Bronchial epithelial cell (primary cell): ENCODE measurements at places on chromosomes 5 and 9. TPM values are rescaled to one million over a fixed set of nuclear protein-coding genes. Genes with fewer than 3 reads are reported as not detected.

Gene AIF1L
- total RNA-seq, result 2.6 and 7.7 TPM in 2 replicates

Gene IPPK
- 27.6 and 38.8 TPM in 2 replicates for total RNA-seq

Gene LRRTM2
- not detected in 2 replicates for total RNA-seq

Gene DDX4
- under 0.01 TPM in 1 of 2 replicates, not detected in the other for total RNA-seq

Gene CMBL
- 0.51 and 6.1 TPM in 2 replicates for total RNA-seq

Gene STK32A
- 5.5 and 11.8 TPM in 2 replicates for total RNA-seq

Gene SCGB3A2
- not detected in 2 replicates for total RNA-seq

DNA sequence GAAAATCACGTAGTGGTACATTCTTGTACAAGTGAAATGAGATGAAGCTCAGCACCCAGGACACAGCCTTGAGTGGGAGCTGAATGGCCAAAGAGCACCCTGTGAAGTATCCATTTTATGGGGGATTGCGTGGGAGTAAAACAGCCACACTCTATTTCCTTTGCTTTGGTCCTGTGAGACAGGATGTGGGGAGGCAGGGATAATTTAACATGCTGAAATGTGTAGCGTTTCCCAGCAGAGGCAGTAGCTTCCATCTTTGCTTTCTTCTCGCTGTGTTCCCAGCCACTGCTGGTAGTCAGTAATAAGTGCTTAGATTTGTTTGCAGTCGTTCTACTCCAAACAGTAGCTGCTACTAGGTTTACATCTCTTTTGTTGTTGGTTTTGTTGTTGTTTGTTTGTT, 4.4 kb downstream of the IL31RA start:
- no peak for DNase-seq

DNA sequence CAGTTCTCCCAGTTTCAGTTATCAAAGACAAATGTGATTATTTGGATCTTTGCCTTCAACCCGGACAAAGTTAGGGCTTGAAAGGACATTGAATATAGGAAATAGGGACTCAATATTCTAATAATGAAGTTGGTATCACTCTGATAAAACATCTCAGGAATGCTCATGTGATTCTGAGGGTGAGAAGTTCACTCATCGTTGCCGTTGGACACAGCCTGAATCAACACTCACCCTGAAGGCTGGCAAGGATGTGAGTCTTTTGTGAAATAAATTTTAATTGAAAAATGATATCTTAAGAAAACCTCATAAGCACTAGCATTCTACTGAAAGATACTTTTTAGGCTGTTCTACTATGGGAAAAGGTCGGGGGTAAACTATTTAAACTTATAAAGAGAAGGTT, 44.8 kb upstream of the C9orf72 start:
- peak; percentile 58 for DNase-seq

- DNase-seq, result no peak
These were observed 158.7 kb downstream of the EFNA5 start for GRCh38 chr5:107512029-107512428.

DNA sequence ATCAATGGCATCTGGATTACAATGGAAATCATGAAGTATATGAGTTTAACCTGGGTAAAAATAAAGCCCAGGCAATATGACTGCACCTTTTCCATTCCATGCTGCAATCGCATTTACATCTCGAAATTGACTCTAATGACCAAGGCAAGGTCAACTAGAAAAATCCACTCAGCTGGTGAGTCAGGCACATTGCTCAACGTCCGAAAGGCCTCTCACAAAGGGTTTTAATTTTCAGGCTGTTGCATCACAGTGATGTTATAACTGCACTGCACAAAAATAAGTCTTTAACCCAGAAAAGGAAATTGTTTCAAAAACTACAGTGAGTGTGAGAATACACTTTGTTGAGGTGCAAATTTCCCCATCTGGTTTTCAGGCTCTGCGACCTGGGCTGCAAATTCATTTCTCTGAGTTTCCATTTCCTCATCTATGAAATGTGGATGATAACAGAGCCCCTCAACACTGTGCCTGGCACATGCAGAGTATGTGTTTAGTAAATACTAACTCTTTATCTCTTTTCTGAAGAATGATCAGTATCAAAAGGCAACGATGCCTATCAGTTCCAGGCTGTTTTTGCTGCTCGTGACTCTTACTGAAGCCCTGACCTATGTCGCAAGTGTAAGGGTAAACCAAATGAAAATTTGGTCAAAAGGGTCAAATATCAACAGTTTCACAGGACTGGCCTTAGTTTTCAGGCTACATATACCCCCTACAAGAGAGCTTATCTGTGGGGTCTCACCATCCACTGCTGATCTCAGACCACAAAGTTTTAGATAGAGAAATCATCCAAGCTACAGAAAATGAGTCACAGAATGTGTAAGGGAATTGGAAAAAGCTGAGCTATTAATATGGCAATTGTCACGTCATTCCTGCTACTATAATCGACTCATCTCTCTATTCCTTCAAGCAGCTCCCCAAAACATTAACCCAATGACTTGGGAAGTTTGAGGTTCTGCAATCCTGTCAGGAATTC, 4.1 kb downstream of the NFIL3 start:
- DNase-seq, result peak; percentile 95

DNA sequence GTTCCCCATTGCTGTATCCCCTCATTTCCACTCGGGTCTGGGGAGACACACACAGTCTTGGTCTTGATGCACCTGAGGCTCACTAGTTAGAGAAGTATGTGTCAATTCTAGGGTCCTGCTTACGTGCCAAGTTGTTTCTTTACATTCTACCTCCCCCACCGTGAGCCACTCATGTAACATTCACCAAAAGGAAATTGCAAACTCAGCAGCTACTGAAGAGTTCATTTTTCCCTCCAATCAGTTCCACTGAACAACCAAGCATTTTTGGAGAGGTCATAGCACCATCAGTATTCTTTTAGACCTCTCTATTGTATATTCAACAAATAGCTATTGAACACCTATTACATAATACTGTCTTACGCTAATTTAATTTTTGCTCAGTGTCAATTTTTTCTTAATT, 281.1 kb downstream of the SH3GL2 start:
- no peak for DNase-seq

DNA sequence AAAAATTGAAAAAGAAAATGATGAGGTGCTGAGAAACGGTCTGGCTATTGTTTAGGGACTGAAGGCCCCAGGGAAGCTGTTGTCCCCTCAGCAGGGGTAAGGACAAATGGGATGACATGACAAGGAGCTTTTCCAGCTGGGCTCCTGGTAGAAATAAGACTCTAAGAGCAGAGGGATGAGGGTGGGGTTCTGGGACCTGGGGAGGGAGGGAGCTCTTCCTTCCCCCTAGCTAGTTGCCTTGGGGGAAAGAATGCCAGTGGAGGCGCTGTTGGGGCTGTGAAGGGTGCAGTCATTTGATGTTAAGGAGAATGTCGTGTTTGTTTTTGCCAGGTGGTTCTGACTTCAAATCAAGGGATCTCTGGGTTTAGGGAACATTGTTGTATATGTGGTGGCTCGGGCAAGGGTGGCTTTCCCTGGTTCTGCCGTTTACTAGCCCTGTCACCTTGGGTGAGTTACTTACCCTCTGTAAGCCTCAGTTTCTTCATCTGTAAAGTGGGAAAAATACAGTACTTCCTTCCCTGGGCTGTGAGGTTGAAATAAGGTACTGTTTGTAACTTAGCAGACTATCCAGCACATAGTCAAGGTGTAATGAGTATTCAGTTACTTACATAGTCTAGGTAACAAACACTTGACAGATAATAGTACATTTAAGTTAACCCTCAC, 47.8 kb downstream of the WWC1 start:
- no peak for DNase-seq

GRCh38 chr9:77455312-77455927, 192.7 kb downstream of the GNA14 start:
- DNase-seq, result peak; percentile 24

GRCh38 chr5:39892708-39893107, 467.9 kb upstream of the DAB2 start:
- DNase-seq, result peak; percentile 80

- no peak for DNase-seq
These were observed 69.0 kb upstream of the SLC12A2 start for GRCh38 chr5:128014578-128014977.

- peak; percentile 8 for DNase-seq
These were observed 97.2 kb downstream of the TRIM36 start for GRCh38 chr5:115072266-115073064.

- DNase-seq, result no peak
These were observed 46.9 kb upstream of the HSD17B4 start for GRCh38 chr5:119405419-119405818.

DNA sequence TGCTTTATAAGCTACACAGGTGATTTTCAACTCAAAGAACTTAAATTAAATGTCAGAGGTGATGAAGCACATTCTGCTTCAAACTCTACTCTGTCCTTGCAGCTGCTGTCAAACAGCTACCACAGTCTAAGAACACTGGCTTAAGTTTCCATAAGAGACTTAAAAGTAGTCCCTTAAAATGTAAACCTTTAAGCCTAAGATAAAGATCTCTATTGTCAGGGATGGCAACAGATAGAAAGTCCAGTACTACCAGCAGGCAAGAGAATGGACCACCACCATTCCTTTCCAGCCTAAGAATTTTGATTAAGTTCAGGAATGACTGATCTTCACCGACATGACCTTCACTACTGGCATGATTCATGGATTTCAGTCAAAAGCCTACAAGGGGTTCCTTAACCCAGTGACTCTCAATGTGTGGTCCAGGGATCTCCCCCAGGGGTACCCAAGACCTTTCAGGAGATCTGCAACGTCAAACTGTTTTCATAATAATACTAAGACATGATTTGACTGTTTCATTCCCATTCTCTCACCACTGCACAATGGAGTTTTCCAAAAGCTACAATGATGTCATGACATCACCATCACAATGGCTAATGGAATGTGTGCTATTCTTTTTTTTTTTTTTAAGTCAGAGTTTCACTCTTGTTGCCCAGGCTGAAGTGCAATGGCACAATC, 41.1 kb upstream of the PLPP6 start:
- DNase-seq, result no peak

- DNase-seq, result no peak
These were observed 49.3 kb downstream of the NLN start for GRCh38 chr5:65771266-65771665.

- DNase-seq, result no peak
These were observed 213.1 kb downstream of the PSAT1 start for GRCh38 chr9:78510035-78510434.

GRCh38 chr9:121743441-121744001, 92.1 kb downstream of the DAB2IP start:
- DNase-seq, result peak; percentile 58

DNA sequence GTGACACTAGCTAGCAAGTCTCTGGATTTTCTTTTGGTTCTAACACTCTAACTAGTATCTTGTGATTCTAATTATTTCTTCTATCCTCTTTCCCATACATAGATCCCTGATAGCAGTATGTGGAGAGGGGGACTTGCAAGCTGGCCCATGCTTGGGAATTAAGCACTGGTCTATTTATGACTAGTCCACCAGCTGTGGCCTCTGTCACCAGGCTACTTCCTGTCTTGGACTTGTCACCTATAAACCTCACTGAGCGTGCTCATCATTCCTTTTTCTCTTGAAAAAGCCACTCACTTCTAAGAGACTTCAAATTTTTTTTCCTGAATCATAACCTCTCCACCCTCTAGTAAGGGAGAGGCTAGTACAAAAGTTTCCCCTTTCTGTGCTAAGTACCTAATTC, 32.3 kb upstream of the MAMDC2 start:
- DNase-seq, result no peak

GRCh38 chr5:13331585-13331984, 612.9 kb downstream of the DNAH5 start:
- DNase-seq, result no peak
